ENCODE measurements at places on chromosomes 5 and 9.

DNA sequence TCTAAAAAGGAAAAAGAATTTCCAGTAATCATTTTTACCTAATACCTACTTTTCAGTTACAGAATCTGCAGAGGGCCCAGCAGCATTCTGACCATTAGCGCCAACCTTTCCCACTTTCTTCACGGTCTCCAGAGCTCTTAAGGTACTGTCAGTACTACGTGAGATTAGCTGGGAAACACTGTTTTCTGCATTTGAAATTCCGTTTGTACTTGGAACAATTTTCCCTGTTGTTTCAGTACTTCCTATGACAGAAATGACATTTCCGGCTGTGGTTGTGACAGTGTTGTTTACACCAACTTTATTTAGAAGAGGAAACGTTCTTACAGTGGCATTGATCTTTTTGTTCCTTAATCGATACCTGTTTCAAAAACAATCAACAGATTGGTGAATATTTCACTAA lies 36.9 kb upstream of the PDCL start:
- no peak for DNase-seq

DNA sequence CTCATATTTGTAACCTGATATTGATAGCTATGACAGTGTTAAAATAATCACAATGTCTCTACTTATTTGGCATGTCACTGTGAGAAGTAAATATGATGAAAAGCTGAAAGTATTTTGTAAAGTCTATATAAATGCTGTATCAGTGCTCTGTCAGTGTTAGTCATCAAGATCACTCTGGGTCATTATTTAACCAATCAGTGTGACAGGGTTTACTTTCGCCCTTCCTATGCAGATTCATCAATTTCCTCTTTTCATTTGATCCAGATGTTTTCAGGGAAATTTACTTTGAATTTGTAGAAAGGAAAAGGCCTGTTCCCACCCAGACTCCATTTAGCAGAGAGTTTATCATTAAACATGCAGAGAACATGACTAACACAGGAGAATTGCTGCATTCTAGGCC lies 9.9 kb upstream of the PCSK5 start:
- DNase-seq: peak; percentile 1

- DNase-seq: no peak
These were observed 42.6 kb upstream of the KIF2A start for GRCh38 chr5:62263401-62263800.

DNA sequence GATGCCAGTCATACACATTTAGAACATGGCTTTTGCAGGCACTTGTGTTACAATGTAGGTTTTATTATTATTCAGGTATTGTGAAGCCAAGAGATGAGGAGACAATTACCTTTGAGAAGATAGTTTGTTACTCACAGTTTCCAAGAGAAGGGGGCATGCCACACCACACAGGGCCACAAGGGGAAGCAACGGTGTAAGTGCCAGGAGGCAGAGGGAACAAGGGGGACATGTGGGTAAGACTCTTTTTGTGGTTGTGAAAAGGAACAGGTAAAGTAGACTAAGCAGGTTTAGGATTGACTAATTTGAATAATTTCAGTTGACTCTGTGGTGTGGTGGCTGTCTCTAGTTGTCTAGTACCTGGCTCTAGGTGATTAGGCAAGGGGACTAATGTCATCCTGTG lies 191.2 kb downstream of the TRPM6 start:
- no peak for DNase-seq

GRCh38 chr9:106883030-106883429 lies 20.1 kb downstream of the ZNF462 start:
- no peak for DNase-seq

DNA sequence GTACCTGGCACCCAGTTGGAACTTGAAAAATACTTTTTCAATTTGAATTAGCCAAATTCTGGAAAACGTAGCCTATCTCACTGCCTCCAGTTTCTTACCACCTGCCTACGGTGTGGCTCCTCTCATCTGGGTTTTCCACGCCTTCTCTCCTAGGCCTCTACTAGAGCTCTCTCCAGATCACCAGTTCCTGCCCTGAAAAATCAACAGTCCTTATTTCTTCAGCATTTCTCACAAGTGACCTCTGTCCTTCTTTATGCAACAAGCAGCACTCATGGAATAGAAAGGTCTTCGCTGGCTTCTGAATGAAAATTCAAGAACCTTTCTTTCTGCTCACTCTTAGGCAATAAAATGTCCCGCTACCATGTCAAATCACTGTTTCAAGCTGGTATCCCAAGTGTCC lies 64.8 kb downstream of the PIP5K1B start:
- no peak for DNase-seq

- DNase-seq: peak; percentile 60
These were observed 51.0 kb upstream of the IL17B start for GRCh38 chr5:149429839-149430721.

Data from fibroblast of lung (primary cell).